ENCODE measurements at places on chromosomes 16 and 17. TPM values are rescaled to one million over a fixed set of nuclear protein-coding genes. Genes with fewer than 3 reads are reported as not detected.

Gene PLD2
- total RNA-seq = 25.8 TPM

Gene LHX1
- 1.0 TPM for total RNA-seq

Gene ZNF423
- total RNA-seq = 0.29 TPM

Gene SOST
- not detected for total RNA-seq

Gene TCAP
- total RNA-seq = 1.0 TPM

Gene KRT31
- not detected for total RNA-seq

Gene MYO15A
- total RNA-seq = 0.26 TPM

Gene CACNG1
- total RNA-seq = 0.07 TPM

Gene SMIM36
- not detected for total RNA-seq

Gene TIMP2
- 234 TPM for total RNA-seq

Gene TMC6
- 11.5 TPM for total RNA-seq

Gene SEZ6L2
- 23.1 TPM for total RNA-seq

Gene DHX40
- total RNA-seq = 39.3 TPM

Gene RSKR
- 4.3 TPM for total RNA-seq

Gene MLKL
- total RNA-seq = 50.1 TPM

Gene NKD1
- total RNA-seq = 0.21 TPM

Gene CTRB1
- total RNA-seq = not detected

Gene ATXN2L
- total RNA-seq = 136 TPM

Gene KANSL1
- total RNA-seq = 29.2 TPM

Gene SLC38A8
- not detected for total RNA-seq

Gene SMIM5
- 0.77 TPM for total RNA-seq

Gene CDH5
- total RNA-seq = 0.22 TPM

Gene CLDN6
- total RNA-seq = 0.14 TPM

Gene SLC16A5
- total RNA-seq = 18.7 TPM

Gene CX3CL1
- total RNA-seq = 0.07 TPM

Gene KRTAP4-5
- total RNA-seq = not detected

Gene VTN
- total RNA-seq = 20.2 TPM

Gene SOX9
- 12.2 TPM for total RNA-seq

Gene SCGB1C2
- not detected for total RNA-seq

Gene CBX8
- 13.2 TPM for total RNA-seq

Gene CFAP119
- 6.6 TPM for total RNA-seq

Gene ACADVL
- total RNA-seq = 416 TPM

Gene MYH8
- not detected for total RNA-seq

Gene NMRAL1
- 43.8 TPM for total RNA-seq

Gene SDK2
- total RNA-seq = 1.1 TPM

Gene SLC16A6
- total RNA-seq = 0.49 TPM

Gene PDE6G
- 3.6 TPM for total RNA-seq

Gene HS3ST3A1
- total RNA-seq = 0.69 TPM

Gene DCUN1D3
- 11.5 TPM for total RNA-seq

Gene TMC7
- total RNA-seq = 6.2 TPM

Gene CMTM2
- not detected for total RNA-seq

Gene RAB37
- total RNA-seq = 1.2 TPM

Gene NAGLU
- total RNA-seq = 28.7 TPM

Gene CMTM1
- total RNA-seq = 1.4 TPM

Gene TBX2
- 4.6 TPM for total RNA-seq

Data from A549 treated with dexamethasone at 1 μM for 4 hours (cell line).